Posterior vena cava (tissue), 2 donors: ENCODE measurements at places on chromosomes 7 and 10. TPM values are rescaled to one million over a fixed set of nuclear protein-coding genes. Genes with fewer than 3 reads are reported as not detected.

Gene GOLGA7B
- 0.19 TPM for total RNA-seq

Gene XRCC2
- total RNA-seq, result 0.43 TPM

Gene MALRD1
- total RNA-seq, result 3.4 TPM

Gene UFSP1
- total RNA-seq, result 3.3 TPM

Gene VSTM4
- 20.2 TPM for total RNA-seq

Gene TSPAN33
- 6.3 TPM for total RNA-seq

Gene ASZ1
- total RNA-seq, result not detected

Gene SYNPO2L
- 3.1 TPM for total RNA-seq

DNA sequence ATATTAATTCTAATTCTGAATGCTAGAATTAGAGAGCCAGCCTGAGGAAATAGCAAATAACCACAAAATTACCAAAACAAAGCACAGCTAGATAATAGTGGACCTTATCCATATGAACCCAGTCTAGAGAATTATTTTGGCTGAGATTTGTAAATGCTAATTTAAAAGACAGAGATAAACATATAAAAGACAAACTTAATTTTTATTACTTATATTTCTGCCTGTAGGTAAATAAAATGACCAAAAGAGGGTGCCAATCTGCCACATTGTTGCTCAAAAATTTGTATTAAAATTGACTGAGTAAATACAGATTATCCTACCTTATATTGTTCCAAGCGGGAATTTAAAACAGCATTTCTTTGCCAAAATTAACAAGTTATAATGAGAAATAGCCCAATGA lies 20.2 kb downstream of the RTKN2 start:
- no peak for DNase-seq

DNA sequence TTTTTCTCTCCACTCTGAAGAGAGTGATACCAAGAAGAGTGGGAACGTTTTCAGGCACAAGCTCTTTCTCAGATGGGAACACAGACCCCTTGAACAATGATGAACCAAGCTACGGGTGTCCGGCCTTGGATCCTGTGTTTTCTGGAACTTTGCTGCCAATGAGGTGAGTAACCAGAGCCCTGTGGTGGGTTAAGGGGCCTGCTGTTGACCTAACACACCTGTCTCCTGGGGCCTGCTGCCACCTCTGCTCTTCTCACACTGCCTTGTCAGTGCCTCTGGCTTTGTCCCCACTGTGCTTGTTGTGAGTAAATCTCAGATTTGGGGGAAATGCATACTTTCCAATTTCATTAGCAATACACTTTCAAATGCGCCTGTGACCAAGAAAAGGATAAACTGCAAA lies 1.4 kb upstream of the PKD1L1 start:
- DNase-seq, result no peak

DNA sequence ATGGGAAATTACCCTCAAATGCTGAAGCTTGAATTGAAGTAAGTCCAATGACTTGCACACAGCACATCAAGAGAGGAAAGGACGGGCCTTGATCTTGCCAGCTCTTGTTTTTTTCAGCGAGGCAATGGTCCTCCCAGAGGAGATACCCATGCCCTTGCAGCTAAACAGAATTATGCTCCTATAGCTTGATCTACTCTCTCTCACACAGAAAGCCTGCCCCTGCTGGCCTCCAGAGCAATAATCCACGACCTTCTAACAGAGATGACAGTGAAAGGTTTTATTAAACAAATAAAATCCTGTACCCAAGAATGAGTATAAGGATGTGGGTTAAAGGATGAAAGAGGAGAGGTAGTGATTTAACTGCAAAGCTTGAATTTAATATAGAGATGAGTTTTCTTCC lies 268.0 kb downstream of the ADRA2A start:
- DNase-seq, result no peak

DNA sequence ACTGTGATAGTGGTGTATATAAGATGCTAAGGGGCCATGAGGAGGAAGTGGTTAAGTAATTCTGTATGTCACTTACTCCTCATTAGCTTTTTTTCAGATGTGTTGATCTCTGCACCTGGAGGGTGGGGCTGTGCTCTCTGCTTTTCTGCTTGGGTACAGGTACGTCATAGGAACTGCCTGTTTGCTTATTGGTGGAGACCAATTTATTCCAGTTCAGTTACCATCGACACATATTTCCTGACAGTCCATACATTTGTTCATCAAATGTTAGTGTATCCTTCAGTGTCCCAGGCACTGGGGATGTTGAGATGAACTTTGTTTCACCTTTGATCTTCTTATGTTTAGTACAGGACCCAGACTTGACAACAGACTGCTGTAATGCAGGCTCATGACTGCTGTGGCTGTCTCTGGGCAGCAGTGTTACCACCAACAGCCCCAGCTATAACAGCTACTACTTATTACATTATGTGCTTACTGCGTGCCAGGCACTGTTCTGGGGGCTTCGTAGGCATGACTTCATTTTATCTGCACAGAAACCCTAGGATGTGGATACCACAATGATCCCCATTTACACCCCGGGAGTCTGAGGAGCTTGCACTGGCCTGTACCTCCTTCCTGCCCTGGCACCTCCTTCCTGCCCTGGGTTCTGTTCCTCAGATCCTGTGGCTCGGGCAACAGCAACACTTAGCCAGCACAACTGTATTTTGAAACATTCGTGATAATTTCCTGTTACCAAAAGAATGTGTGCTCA lies 87.4 kb downstream of the BUB3 start:
- DNase-seq, result no peak

- DNase-seq, result no peak
These were observed 59.9 kb downstream of the MRPL32 start for GRCh38 chr7:42991913-42992591.

GRCh38 chr7:41855798-41856197 lies 152.9 kb upstream of the INHBA start:
- DNase-seq, result no peak

GRCh38 chr7:111140091-111140865 lies 49.4 kb downstream of the LRRN3 start:
- no peak for DNase-seq

DNA sequence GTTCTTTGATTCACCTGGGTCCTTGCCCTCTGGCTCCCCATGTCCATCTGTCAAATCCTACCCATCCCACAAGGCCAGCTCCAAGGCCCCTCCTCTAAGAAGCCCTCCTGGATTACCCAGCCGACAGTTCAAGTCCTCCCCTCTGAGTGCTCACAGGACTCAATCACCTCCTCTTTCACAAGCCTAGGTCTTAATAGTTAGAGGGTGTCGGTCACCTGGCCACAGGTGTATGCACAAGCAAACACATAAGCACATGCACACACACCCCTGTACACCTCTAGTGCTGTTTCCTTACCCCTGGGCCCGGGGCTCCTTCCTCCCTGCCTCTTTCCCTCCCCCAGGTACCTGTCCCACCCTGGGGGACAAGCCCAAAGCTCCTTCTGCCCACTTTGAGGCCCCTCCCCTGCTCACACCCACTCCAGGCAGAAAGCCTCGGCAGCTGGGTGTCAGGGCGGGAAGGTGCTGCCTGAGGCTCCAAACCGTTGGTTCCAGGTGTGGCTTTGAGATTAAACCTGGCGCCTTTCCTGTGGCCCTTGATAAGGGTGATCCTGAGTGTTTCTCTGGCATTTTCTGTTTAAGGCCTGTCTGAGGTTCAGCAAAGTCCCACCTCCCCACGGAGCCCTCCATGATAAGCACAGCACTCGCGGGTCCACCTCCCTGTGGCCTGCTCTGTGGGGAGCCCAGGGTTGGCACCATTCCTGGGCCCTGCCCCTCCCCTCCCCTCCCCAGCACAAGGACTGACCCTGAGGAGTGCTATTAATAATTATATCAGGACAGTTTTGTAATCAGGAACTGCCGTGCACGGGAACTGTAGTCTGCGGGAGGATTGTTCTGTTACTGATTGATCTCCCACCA lies 14.6 kb upstream of the AQP1 start:
- no peak for DNase-seq

GRCh38 chr7:96126382-96126781 lies 195.5 kb downstream of the SLC25A13 start:
- no peak for DNase-seq

DNA sequence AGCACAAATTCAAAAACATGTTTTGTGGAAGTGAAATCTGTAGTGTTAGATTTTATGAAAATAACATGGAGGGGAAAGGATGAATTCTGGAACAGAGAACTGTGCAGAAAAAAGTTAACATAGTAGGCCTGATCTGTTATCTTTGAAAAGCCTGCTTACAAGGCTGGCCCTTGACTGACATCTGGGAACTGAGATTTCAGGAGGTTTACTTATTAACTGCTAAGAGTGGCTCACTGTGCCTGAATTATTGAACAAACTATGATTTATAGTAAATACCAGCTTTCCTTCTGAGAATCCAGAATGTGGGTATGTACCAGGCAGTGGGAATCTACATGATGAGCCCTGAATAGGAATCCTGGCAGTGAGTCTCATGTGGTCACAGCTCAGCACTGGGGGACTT lies 30.5 kb downstream of the NSUN6 start:
- no peak for DNase-seq

GRCh38 chr10:131094527-131095312 lies 216.8 kb downstream of the TCERG1L start:
- DNase-seq, result no peak

DNA sequence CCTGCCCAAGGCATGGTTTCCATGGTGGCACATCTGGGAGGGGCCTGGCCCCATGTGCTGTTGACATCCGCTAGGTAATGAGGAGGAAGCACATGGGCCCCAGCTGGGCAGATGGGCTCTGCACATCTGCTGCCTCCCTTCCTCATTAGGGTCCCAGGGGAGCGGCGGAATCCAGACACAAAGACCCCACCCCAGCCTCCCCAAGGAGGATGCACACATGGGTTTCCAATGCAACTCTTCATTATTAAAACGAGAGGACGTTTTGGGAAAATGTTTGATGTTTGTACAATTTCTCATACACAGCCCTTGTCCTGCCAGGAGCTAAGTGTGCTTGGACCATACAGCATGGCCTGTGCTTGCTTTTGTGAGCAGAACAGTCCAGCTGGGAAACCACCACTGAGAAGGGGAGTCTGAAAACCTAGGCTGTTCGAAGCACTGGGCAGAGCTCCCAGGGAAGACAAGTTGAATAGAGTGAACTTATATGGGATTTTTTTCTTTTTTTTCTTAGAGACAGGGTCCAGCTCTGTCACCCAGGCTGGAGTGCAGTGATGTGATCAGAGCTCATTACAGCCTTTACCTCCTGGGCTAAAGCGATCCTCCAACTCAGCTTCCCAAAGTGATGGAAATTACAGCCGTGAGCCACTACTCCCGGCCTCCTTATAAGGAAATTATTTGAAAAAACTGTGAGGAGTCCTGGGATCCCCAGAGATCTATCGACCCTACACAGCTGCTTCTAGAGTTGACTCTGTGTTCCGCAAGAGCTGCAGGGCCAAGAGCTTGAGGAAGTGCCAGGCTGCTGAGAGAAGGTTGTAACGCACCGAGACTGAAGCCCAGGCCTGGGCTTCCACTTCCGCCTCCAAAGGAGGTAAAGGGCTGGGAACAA lies 23.4 kb downstream of the FAM107B start:
- DNase-seq, result peak; percentile 86

DNA sequence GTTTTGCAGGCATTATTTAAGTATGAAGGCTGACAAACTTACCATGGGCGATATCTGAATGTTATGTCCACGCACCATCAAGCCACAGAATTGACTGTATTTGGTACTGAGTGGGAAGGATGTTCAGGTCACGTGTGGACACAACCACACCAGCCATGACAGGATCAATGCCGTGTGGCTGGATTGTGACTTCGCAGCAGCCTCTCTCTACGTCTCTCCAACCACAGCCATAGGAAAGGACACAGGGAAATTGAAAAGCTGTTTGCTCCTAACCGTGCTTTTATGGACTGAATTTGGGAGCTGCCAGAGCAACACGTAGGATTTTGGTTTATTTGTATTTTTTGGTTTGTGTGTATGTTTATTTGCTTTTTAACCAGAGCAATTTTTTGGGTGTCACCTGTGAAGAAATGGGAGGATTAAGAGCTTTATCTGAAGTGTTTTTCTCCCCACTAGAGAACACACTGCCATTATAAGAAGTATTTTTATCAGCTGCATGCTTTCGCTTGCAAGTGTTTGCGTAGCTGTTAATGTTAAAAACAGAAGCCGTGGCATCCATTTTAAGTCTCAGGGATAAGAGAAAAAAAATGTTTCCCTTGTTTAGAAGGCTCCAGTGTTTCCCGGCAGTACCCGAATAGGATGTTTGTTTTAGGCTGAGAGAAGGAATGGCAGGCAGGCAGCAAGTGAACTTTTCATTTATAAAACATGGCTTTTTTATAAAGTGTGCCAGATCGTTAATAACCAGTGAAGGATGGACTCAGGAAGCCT lies 401.1 kb upstream of the NFE2L3 start:
- DNase-seq, result no peak

GRCh38 chr10:99605351-99605750 lies 14.9 kb downstream of the SLC25A28 start:
- DNase-seq, result no peak

DNA sequence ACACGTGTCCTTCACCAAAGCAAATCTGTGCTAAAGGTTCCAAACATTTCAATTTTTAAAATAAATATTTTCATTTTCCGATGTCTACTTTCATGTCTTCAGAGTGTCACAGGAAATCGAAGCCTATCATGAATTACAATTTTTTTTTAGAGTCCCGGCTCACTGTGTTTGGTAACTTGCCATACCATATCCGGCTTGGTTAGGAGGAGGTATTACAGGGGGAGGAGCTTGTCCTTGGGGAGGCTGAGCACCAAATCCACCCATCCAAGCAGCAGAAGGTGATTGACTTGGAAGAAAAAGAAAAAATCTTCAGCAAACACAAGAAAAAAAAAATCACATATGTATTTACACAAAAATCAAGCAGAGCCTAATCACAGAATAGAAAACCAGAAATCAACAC lies 21.3 kb downstream of the TIAL1 start:
- DNase-seq, result no peak

GRCh38 chr7:84271543-84271942 lies 77.0 kb upstream of the SEMA3A start:
- DNase-seq, result no peak

- DNase-seq, result no peak
These were observed 461.9 kb downstream of the PLXNA4 start for GRCh38 chr7:132114411-132114810.

GRCh38 chr10:13913897-13914296 lies 327.1 kb downstream of the PRPF18 start:
- no peak for DNase-seq

DNA sequence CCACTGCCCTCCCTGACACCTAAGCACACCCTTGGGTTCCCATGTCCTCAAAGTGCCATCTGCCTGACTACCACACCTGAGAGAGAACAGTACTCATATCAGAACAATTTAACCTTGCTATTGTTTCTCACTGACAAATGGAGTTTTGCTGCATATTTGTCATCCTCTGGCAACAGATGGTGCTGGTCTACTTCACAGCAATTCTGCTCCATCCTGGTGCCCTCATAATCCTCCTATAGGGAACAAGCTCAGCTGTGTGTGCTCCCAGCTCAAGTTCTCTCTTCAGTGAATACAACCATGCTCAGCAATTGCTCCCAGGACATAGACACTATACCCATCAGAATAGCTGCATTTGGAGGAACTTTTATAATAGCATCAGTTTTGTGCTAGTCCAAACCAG lies 32.8 kb upstream of the ITGB1 start:
- no peak for DNase-seq

- peak; percentile 74 for DNase-seq
These were observed 60.9 kb upstream of the NKX6-2 start for GRCh38 chr10:132846631-132847415.
